ENCODE measurements at places on chromosomes 1 and 21.
A peak's percentile ranks its signal among the peaks of the same experiment; 100 is the strongest.

GRCh38 chr1:183228347-183229220 is 42.5 kb downstream of the LAMC2 start:
- no peak for DNase-seq

DNA sequence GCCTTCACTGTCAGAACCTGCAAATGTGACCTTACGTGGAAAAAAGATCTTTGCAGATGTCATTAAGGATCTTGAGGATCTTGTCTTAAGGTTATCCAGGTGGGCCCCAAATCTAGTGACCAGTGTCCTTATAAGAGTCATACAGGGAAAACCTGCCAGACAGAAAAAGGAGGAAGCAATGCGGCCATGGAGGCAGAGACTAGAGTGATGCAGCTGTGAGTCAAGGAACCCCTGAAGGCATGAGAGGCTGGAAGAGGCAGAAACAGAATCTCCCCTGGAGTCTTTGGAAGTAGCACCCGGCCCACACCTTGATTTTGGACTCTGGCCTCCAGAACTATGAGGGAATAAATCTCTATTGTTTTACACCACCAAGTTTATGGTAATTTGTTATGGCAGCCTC is 36.5 kb upstream of the DNASE2B start:
- DNase-seq, result no peak

- no peak for DNase-seq
Observed at GRCh38 chr1:64884261-64885040, 81.9 kb downstream of the JAK1 start.

- DNase-seq, result peak; percentile 40
Observed at GRCh38 chr1:22861764-22862440, 110.8 kb downstream of the LACTBL1 start.

GRCh38 chr21:15058854-15059263 is 5.9 kb downstream of the NRIP1 start:
- DNase-seq, result no peak

- DNase-seq, result no peak
Observed at GRCh38 chr1:224770336-224770693, 154.2 kb downstream of the CNIH3 start.

DNA sequence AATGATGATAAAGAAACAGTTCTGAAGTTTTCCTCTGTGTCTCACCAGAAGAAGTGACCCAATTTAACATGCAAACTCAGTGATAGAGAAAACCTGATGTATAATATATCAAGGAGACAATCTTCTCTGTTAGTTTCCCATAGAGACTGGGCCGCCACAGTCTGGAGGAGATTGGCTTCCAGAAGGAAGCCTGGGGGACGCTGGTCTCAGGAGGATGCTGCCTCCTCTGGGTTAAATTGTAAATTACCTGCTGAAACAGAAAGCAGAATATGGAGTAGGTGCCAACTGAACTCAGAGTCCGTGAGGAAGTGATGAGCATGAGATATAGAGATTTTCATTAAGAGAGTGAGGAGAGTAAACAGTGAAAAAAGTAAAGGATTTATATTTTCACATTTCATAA is 15.8 kb downstream of the OR14I1 start:
- DNase-seq, result no peak

- no peak for DNase-seq
Observed at GRCh38 chr1:224407571-224408293, 26.9 kb downstream of the WDR26 start.

GRCh38 chr1:44733365-44733764 is 2.4 kb upstream of the RNU5D-1 start:
- no peak for DNase-seq

- peak; percentile 89 for DNase-seq
Observed at GRCh38 chr1:204806943-204807687, 63.5 kb upstream of the NFASC start.

DNA sequence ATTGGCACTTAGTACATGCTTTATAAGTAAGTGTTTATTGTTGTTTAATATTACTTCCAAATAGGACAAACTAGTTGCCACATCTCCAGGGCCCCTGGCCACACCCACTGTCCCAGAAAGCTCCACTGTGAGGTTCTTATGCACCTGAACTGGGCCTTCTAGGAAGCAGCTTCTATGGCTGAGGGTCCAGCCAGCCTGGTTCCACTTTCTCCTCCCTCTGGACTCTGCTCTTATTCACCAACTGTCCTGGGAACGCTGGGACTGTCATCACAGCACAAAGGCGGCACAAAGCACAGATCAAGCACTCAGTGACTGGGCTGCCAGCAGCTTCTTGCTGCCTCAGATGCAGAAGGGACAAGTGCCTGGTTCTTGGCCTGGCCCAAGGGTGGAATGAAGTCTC is 29.6 kb upstream of the ZNF648 start:
- no peak for DNase-seq

- no peak for DNase-seq
Observed at GRCh38 chr1:90104941-90105538, 110.1 kb downstream of the ZNF326 start.

GRCh38 chr1:14390816-14391215 is 207.7 kb upstream of the KAZN start:
- no peak for DNase-seq
